ENCODE measurements at places on chromosomes 2 and 18.

DNA sequence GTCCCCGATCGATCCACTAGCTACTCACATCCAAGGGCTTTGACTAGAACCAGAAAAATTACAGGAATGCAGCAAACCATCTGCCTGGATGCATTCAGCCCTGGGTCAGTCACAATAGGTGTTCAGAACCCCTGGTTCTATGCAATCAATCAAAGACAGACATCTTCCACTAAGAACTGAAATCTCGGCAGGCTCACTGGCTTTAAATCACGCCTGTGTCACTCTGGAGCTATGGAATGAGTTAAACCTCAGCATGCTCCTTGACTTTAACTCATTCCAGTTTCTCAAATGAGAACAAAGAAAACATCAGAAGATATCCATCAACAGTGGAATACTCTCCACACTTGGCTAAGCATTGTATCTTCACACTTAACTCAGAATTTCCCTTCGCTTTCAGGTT, 68.1 kb upstream of the SPTBN1 start:
- DNase-seq, result no peak

- no peak for DNase-seq
Measured at GRCh38 chr2:48146552-48146951, 240.3 kb upstream of the FBXO11 start.

DNA sequence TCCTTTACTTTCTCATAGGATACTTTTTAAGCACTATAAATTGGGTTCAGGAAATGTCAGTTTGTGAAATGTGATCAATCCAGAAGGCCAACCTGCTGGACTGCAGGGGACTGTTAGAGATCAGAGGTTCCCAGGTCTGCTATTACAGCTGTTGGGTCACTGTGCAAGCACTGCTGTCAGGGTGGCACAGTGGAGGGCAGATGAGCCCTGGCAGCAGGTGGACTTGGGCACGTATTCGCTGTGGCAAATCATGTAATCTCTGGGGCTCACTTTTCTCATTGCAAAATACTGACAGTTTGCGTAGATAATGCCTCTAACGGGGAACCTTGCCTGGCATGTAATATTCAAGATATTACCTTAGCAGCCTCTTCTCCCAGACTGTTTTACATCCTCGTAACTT, 18.1 kb downstream of the RAB31 start:
- DNase-seq, result no peak

DNA sequence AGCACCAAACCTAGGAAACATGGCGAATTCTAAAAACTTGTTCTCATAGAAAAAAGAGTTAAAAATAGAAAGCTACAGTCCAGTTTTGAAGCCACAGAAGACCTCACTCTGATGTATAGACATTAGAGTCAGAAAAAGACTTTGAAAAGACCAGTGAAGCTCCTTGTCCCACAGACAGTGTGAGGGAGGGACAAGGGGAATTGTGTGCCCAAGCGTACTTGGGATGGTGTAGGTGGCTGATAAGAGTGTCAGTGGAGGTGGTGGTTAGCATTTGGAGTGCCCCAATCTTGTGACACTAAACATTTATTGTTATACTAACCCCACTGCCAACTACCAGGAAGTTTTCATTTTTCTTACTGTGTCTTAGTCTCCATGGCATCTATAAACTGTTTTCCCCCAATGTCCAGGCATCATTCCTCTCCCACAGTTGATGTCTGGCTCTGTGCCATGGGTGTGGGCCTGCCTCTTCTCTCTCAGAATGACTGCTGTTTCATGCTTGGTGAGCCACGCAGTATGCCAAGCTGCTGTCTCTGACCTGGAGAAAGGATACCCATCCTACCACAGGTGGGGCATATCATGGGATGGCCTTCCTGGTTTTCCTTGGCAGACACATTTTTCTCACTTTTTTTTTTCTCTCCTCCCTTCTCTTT, 161.4 kb downstream of the RPIA start:
- DNase-seq, result no peak

- DNase-seq, result no peak
Measured at GRCh38 chr2:234772733-234773060, 179.1 kb upstream of the SH3BP4 start.

GRCh38 chr2:127654838-127655175, 8.9 kb downstream of the GPR17 start:
- DNase-seq, result no peak

DNA sequence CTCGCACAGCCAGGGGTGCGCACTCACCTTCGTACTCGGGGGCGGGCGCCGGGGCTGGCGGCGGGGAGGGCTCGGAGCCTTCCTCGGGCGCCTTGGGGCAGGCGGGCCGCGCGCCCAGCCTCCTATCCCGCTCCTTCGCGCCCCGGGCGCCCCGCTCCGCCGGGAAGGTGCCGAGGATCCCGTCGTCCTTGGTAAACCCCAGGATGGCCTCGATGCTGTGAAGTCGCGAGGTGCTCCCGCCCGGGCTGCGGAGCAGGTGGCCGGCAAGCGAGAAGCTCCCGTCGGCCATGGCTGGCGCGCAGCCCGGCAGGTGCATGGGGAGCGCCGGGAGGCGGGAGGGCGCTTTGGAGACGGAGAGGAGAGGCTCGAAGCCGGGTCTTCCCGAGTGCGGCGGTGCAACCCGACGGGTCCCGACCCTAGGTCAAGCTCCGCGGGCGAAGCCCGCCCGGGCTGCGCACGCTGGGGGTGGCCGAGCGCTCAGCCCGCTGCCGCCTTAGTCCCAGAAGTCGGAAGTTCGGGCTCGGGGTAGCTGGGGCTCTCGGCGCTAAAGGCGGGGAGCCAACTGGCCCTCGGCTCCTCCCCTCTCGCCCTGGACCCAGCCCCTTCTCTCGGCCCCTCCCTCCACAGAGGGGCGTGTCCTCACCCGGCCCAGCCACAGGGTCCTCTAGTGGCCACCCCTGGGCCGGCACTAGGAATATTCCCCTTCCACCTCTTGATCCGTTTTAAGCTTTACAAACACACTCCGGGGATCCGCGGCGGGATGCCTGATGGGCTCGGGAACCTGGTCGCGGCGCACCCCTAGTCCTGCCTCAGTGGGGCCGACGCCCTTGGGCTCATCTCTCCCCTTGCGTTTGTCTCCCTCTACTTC, at the start of gene RAX:
TSS of gene RAX (minus strand) at position 564 of the 868 bp plus-strand sequence. CDS start at position 316, 248 bp downstream.
- DNase-seq, result no peak

GRCh38 chr2:240395448-240395847, 40.0 kb upstream of the GPC1 start:
- DNase-seq, result no peak

DNA sequence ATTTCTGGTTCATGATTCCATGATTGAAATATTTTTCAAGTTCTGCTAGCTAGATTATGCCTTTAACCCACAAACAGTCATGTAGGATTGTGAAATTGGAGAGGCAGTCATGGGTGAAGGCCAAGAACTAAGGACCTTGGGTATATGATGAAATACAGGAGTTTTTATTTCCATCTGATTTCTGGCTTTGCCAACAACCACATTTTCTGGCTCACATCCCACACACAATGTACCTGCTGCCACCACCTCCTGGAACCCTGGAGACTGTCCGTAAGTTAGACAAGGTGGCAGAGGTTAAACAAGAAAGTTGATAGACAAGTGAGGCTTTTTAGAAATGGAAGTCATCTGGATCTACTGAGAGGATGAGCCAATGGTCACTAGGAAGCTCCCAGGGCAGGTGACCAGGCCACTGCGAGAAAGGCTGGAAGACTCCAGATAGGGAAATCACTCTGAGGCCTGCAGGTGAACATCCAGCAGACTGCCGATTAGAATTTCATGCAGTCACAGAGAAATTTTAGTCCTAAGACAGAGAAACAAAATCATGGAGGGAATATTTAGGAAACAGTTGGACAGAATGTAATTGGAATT, 402.0 kb downstream of the ALK start:
- peak; percentile 54 for DNase-seq

GRCh38 chr2:12424219-12424618, 292.5 kb upstream of the TRIB2 start:
- no peak for DNase-seq

DNA sequence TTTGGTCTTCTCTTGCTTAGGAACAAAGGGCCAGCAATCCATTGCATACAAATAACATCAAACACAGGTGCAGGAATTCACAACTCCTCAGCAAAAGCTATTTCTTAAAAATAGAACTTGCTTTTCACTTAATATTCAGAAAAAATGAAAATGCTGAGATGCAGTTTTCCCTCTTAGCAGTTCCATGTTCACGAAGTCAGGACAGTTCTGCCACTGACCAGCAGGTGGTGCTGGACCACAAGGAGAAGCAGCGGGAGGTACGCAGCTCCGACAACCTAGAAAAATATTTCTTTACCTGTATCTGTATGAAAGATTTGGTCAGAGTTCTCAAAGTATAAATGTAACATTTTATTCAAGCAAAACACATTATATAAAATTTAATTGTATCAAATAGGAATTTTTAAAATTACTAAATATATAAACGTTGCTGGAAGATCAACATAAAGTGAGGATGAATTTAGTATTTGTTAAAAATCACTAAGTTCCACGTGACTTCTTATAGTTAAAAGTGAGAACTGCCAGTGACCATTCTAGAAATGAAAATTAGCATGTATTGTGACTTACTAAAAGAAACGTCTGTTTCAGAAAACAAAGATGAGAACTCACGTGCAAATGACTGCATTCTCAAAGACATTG, 48.8 kb downstream of the ADNP2 start:
- peak; percentile 51 for DNase-seq

DNA sequence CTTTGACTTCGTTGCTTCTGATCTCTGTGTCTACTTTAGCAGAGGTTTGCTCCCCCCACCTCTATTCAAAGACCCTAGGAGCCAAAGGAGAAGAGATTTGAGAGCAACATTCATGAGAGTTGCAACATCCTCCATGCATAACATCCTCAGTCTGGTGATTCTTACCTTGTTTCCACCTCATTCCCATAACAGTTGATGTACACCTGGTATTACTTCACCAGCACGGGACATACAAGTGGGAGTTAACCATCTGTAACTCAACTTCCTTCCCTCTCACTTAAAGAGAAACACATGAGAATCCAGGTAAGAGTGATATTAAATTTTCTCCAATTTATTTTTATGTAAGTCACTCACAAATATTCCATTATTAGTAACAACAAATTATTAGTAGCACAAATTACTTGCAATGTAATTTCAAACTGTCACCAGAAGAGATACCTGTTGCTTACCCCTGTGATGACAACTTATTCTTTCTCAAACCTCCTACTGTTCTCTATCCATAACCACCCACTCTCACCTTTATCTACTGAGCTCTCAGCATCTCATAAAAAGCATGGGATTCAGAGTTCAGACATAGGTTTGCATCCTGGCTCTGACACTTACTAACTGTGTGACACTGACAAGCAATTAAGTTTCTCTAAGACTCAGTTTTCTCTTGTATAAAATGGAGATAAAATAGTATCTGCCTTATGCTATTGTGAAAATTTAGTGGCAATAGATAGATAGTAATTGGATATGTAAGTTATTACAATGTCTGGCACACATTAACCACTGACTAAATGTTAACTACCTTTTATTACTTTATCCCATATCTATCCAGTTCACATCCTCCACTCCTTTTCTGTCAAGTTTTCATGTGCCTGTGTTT, 184.6 kb upstream of the SRD5A2 start:
- DNase-seq, result no peak

GRCh38 chr2:176612736-176613135, 343.5 kb downstream of the MTX2 start:
- DNase-seq, result no peak

DNA sequence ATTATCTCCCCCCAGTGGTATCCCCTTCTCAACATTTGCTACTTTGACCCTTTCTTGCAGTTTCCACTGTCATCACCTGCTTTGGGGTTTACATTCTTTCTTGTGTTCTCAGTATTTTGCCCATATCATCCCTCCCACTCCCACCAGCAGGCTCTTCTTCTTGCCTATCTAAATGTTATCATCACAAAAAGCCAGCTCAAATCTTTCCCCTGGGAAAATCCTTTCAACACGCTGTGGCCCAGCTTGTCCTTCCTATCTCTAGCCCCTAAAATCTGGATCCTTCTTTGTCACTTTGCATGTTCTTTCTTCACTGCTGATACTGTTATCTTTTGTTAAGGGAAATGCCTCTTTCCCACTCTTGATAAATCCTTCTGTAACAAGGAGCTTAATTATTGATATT, 138.2 kb downstream of the RAD51AP2 start:
- DNase-seq, result no peak

DNA sequence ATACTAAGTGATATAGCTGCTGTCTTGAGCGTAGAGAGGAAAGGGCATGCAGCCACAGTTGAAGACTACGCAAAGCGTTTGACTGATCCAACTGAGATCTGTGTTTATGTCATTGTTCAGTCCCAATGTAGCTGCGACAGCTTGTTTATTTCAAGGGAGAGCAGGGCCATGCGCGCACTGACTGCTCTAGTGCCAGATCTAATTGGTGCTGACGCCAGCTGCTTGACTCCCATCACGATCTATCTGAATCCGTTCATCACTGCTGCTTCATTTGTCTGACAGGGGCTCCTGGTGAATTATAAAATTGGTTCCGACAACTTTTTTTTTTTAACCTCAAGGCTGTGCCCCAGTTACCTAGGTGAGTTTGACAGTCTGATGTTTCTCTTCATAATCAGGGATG, 75.7 kb downstream of the CHST9 start:
- DNase-seq, result no peak

DNA sequence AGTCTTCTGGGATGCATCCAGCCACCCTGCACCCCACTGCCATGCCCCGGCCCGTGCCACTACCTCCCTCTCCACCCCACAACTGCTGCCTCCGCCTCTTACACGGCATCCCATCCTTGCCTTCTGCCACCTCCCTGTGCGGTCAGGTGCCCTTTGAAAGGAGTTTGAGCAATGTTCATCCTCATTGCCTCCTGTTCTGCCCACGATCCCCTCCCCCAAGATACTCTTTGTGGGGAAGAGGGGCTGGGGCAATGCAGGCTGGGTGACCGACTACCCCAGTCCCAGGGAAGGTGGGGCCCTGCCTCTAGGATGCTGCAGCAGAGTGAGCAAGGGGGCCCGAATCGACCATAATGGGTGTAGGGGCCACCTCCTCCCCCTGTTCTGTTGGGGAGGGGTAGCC, 8.4 kb downstream of the MFSD2B start:
- DNase-seq, result no peak
